ENCODE measurements at places on chromosomes 3 and 15. TPM values are rescaled to one million over a fixed set of nuclear protein-coding genes. Genes with fewer than 3 reads are reported as not detected.

GOLGA8J gene
- not detected for total RNA-seq

ASB14 gene
- not detected for total RNA-seq

CHRM5 gene
- total RNA-seq: not detected

FOXL2 gene
- 4.2 TPM for total RNA-seq

DPPA4 gene
- total RNA-seq: not detected

RTP3 gene
- total RNA-seq: not detected

ATP13A3 gene
- 41.4 TPM for total RNA-seq

CPN2 gene
- not detected for total RNA-seq

CILP gene
- total RNA-seq: 0.67 TPM

ZDHHC23 gene
- 3.2 TPM for total RNA-seq

ARPIN gene
- total RNA-seq: 14.2 TPM

TFG gene
- 158 TPM for total RNA-seq

MESP1 gene
- 1.7 TPM for total RNA-seq

SEMA3F gene
- 22.0 TPM for total RNA-seq

FXR1 gene
- total RNA-seq: 65.4 TPM

WWTR1 gene
- total RNA-seq: 212 TPM

BNC1 gene
- total RNA-seq: 0.98 TPM

MYEF2 gene
- total RNA-seq: 17.4 TPM

CLSTN2 gene
- 0.05 TPM for total RNA-seq

ARL6IP5 gene
- total RNA-seq: 98.6 TPM

ITIH3 gene
- 0.15 TPM for total RNA-seq

WDR82 gene
- total RNA-seq: 56.9 TPM

SYNM gene
- total RNA-seq: 36.1 TPM

TRH gene
- not detected for total RNA-seq

CYP1A2 gene
- not detected for total RNA-seq

STRA6 gene
- 66.5 TPM for total RNA-seq

ADGRG7 gene
- total RNA-seq: not detected

PLA2G4F gene
- not detected for total RNA-seq

CPNE9 gene
- not detected for total RNA-seq

FBN1 gene
- total RNA-seq: 8.5 TPM

UNC13C gene
- total RNA-seq: not detected

CLEC3B gene
- not detected for total RNA-seq

AGTR1 gene
- 0.59 TPM for total RNA-seq

TRIM71 gene
- total RNA-seq: not detected

CCDC54 gene
- not detected for total RNA-seq

ATRIP gene
- 7.7 TPM for total RNA-seq

P2RY13 gene
- not detected for total RNA-seq

MKRN2 gene
- total RNA-seq: 26.7 TPM

ACP3 gene
- total RNA-seq: not detected

HIGD2B gene
- 0.10 TPM for total RNA-seq

ROPN1 gene
- total RNA-seq: not detected
